Stomach (tissue), 19 donors: ENCODE measurements at places on chromosomes 7 and 10. TPM values are rescaled to one million over a fixed set of nuclear protein-coding genes. Genes with fewer than 3 reads are reported as not detected.
A peak's percentile ranks its signal among the peaks of the same experiment; 100 is the strongest.

DNA sequence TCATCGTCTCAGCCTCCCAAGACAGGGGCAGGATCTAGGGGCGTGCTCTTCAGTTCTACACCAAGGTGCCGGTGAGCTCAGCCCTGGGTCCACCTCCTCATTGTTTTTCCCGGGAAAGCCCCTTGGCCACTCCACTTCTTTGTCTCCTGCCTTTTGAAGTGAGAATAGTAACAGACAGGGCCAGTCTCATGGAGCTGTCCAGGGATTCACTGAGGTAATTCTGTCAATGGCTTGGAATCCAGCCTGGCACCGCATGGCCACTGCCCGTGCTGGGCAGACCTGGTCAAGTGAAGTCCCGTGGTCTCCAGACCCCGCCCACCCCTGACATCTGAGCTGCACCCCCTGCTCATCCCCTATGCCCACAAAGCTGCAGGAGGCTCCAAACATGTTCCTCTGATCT, 138.9 kb downstream of the TNS3 start:
- no peak for DNase-seq

DNA sequence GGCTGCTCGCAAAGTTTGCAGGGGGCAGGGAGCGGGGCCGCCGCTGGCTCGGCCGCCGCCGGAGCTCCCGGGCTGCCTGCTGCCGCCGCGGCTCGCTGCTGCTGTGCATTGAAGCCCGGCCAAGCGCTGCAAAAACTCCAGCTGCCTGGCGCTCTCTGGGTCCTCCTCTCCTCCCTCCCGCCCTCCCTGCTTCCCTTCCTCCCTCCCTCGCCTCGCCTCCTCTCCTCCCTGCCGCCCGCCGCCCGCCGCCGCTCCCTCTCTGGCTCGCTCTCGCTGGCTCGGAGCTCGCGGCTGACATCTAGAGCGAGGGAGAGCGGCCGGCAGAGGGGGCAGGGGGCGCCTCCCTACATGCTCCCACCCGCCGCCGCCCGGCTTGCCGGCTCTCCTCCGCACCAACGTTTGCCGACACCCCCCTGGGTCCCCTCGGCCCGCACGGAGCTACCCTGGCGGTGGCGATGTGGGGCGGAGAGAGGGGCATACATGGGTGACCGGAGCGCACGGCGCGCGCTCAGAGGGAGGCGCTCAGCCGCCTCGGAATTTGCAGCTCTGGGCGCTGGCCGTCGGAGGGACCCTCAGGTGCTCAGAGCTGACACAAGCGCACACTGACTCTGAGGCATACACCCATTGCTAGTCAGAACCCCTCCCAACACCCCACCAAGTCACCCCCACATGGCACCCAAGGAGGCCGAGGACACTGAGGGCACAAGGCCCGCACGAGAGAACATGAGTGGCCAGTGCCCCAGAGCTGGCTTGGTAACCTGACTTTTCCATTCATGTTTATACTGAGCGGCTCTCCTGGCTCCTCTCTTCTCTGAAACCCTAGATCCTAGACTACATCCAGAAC, 1.2 kb upstream of the PLXNA4 start:
- peak; percentile 94 for DNase-seq

DNA sequence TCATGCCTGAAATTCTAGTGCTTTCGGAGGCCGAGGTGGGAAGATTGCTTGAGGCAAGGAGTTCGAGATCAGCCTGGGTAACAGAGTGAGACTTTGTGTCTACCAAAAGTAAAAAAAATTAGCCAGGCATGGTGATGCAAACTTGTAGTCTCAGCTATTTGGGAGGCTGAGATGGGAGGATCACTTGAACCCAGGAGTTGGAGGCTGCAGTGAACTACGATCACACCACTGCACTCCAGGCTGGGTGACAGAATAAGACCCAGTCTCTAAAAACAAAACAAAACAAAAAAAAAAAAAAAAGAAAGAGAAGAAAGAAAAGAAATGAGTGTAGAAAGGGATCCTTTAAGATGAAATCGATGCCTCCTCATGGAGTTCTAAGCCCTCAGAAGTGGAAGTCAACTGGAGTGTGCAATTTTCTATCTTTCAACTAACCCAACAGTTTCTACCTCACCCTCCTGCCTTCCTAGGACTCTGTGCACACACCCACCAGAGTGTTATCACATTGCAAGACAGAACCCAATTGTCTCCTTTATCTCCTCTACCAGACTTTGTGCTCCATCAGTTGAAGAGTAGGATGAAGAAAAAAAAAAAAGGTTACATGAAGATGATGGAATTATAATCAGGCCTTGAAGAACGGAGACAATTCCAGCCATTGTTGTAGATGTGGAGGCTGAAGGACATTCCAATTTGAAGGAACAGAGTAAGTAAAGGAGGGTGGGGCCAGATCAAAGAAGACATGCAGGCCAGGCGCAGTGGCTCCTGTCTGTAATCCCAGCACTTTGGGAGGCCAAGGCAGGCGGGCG, 26.9 kb downstream of the NYAP1 start:
- no peak for DNase-seq

Gene BCL7B
- 9.0 TPM for total RNA-seq

Gene AHR
- total RNA-seq = 81.3 TPM

DNA sequence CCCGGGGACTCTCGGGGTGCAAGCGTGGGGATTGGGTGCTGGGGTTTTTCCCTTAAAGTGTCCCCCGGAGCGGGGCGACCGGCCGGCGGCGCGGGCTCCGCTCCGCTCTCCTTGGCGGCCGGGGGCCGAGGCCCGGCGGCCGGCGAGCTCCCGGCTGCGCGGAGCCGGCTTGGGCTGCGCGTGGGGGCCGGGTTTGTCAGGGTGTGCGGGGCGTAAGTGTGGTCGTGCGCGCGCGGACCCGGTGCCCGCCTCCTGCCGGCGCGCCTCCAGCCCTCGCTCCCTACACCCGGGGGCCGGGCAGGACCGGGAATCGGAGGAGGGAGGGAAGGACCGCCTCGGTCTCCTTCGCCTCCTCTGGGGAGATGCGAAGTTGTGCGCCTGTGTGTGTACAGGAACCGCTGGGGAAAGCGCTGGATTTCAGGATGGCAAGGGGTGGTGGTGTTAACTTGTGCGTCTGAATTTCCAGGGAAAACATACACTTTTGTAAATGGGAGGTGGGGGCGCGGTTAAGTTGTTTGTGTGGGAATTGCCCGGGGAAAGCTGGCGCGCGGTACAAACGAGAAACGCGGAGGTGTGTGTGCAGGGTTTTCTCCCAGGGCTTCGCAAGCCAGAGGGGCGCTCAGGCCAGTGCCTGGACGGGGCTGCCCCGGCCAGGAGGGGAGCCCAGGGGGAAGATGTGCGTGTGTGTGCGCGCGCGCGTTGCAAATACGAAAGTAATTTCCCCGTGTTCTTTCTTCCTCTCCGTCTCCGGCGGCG, 737 bp downstream of the ZMIZ1 start:
- peak; percentile 61 for DNase-seq

DNA sequence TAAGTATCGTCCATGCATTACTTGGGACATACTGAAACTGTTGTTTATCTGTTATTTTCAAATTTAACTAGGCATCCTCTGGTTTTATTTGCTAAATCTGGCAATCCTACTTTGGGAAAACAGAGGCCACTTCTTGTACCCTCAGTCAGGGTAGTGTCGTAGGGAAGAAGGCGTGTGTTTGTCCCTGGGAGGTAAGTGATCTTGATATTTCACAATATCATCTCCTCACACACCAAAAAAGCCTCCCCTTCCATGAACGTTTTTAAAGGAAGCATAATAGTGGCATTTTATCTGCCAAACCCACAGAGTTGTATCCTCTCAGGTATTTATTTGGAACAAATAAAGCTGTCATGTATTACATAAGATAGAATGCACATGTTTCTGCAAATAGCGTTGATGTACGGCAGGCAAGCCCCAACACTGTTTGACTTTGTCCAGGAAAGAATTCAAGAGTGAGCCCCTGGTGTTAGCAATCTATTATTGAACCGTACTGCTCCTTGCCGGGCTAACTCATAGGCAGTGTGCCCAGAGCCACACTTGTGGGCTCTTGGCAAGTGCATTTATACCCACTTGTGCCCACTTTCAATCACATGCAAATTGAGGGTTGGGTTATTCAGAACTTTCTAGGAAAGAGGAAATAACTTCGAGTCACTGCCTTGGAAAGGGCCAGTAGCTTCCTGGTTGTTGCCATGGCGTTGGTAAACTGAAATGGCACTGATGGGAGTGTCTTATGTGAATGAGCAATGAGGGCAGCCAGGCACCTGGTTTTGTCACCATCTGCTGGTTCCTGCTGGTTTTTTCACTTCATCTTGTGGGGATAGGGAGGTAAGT, 266.0 kb downstream of the USP6NL start:
- DNase-seq = no peak

GRCh38 chr7:37643876-37644275, 39.7 kb upstream of the GPR141 start:
- no peak for DNase-seq

DNA sequence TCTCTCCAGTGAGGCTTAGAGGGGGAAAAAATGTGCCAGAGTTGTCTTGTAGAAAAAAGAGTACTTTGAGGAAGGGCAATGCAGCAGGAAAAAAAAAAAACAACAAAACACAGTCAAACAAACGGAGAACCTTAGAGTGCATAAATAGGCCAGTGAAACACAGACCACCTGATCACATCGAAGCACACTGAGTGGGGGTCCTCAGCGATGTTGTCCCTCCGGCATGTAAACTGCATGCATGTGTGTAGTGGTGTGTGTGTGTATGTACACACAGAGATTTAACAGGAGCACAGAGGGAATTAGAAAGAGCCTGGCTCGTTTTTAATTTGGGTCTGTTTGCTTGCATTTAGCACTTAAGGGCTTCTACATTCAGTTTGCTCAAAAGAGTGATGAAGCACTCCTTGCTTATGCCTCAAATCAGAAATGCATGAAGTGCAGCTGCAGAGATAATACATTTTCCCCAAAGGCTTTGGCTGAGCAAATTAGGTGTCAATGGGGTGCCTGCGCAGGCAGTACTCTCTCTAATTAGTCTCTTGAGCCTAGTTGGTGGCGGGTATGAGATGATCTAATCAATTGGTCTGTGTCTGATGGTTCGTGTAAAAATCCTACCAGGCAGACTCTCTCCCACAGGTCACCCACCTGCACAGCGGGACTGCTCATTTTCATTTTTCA, 62.7 kb upstream of the FZD1 start:
- DNase-seq = no peak

GRCh38 chr7:17854261-17855047, 85.8 kb downstream of the SNX13 start:
- no peak for DNase-seq

- peak; percentile 78 for DNase-seq
Measured at GRCh38 chr7:157278791-157279724, 57.7 kb upstream of the DNAJB6 start.

- peak; percentile 5 for DNase-seq
Measured at GRCh38 chr10:130635528-130635927, 499.3 kb downstream of the GLRX3 start.

Gene NODAL
- not detected for total RNA-seq

- DNase-seq = no peak
Measured at GRCh38 chr10:19204246-19204917, 155.8 kb downstream of the MALRD1 start.

Gene PARD3
- 118 TPM for total RNA-seq

DNA sequence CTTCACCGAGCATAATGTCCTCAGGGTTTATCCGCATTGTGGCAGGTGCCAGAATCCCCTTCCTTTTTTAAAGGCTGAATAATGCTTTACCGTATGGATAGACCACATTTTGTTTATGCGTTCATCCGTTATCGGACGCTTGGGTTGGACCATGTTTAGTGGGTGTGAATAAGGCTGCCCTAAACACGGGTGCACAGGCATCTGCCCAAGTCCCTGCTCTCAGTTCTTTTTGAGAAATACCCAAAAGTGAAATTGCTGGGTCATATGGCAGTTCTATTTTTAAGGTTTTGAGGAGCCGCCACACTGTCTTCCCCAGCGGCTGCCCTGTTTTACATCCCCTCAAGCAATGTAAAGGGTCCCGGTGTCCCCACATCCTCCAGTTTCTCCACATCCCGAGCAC, 121.6 kb downstream of the DYNC2I1 start:
- no peak for DNase-seq

Gene SLC26A3
- not detected for total RNA-seq

Gene PTN
- total RNA-seq = not detected

DNA sequence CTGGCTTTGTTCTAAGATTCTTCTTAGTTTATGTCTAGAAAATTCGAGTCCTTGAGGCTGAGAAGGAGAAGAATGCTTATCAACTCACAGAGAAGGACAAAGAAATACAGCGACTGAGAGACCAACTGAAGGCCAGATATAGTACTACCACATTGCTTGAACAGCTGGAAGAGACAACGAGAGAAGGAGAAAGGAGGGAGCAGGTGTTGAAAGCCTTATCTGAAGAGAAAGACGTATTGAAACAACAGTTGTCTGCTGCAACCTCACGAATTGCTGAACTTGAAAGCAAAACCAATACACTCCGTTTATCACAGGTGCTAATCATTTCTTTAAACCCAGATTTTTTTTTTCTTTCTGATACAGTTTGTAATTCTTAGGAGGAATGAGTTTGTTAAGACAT, 6.7 kb downstream of the CEP55 start:
- no peak for DNase-seq

Gene PPP1R3A
- total RNA-seq = not detected

Gene ITPRID1
- not detected for total RNA-seq

- no peak for DNase-seq
Measured at GRCh38 chr7:149882248-149883047, 8.7 kb downstream of the ATP6V0E2 start.

DNA sequence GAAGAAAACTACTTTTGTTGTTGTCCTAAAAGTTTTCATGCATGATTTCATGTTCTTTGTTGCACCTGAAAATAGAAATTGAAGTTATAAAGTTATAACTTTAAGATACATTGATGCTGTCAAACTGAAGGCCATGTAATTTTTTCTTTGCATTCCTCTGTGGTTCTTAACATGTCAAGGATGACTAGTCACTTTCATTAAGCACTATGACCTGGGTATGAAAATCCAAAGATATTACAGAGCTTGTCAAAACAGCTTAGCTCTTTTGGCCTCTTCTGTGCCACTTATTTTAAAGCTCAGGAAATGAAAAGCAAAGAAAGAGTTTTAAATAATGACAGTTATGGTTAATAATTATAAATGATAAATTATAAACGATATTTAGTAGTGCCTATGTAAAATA, 241.6 kb upstream of the CACNA2D1 start:
- DNase-seq = no peak

DNA sequence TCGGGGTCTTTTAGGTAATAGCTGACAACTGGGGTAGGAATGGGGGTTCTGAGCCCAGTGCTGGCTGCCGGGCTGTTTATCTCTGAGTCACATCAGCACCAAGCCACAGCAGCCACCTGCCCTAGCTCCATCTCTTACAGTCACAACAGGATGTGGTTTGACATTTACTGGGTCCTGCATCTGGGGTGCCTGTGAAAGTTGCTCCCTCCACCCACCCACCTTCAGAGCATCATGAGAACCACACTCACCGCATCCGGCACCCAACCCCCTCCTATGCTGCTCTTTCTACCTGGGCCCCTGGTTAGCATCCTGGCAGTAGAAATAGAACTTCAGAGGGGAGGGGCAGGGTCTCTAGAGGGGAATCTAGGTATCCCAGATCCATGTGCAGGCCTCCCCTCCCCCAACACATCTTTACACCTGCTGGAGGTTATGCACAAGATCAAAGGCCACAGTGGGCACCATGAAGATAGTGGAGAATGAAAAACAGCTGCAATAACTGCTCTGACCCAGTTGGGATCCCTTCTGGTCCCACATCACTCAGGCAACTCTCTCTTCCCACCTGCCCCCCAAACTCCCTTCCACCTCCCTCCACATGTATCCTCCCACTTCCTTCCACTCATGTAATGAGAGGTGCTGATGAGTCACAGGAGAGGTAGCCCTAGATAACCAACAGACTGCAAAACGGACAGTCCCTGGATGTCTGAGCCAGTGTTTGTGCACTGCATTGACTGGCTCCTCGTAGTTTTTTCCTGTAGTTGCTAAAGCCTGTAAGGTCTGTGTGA, 38.2 kb downstream of the PRSS2 start:
- peak; percentile 56 for DNase-seq

GRCh38 chr7:25381818-25382589, 153.7 kb upstream of the NPVF start:
- DNase-seq = no peak

Gene CHN2
- 15.1 TPM for total RNA-seq
